WTC11 (cell line): ENCODE measurements at places on chromosomes 3 and 15. TPM values are rescaled to one million over a fixed set of nuclear protein-coding genes. Genes with fewer than 3 reads are reported as not detected.

GRCh38 chr3:172803489-172803888, 53.0 kb downstream of the ECT2 start:
- no peaks in the 10 kb centered on the region for H3K27me3 ChIP-seq
- H3K4me1 ChIP-seq = no peaks in the 10 kb centered on the region
- H3K4me3 ChIP-seq = no peak overlapping the region
- H3K36me3 ChIP-seq = peaks cover 32% of the 10 kb centered on the region

PPM1M gene
- 5.1 to 7.0 TPM (median 6.0 TPM) in 3 replicates for total RNA-seq

WWTR1 gene
- total RNA-seq = 24.6 to 30.0 TPM (median 25.5 TPM) in 3 replicates

DNA sequence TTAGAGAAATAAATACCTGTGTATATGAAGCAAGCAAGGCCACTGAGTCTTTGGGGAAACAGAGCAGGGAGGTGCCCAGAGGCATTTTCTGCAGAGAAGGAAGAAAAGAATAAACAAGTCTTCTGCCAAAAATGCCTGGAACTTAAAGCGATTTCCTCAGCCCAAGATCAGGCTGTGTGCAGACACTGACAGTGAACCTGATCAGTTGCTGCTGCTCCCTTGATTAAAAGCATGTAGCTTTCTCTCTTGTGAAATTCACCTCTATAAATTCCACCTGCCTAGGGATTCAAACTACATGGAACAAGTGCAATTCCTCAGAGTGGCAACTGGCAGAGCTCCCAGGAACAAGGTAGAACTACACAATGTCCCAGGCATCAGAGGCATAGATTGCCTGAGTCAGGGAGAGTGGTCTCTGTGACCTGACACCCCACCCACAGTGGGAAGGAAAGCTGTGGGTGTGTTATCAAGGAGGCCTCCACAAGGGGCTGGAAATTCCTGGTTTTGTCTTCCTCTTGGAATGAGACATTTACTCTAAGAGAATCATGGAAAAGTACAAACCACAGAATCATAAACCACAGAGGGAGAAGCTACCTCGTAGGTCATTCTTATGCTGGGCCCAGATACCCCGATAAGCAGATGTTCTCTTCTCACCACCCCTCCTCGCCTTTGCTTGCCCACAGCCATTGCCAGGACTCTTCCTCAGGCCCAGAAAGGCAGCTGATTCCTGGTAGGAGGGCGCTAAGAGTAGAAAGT, 1.8 kb upstream of the ZBTB38 start:
- H3K27ac ChIP-seq = 0 out of 2 replicates have a peak overlapping the region, but pooled peaks have one; percentile 39
- DNase-seq = no peak
- no peaks in the 10 kb centered on the region; the same call in none of the 2 replicates for H3K27me3 ChIP-seq
- peaks cover 48% of the 10 kb centered on the region for H3K4me1 ChIP-seq
- peaks cover 10% of the 10 kb centered on the region; the same call in 1 of the 2 replicates for H3K36me3 ChIP-seq
- no peak overlapping the region for H3K4me3 ChIP-seq

SLC28A1 gene
- total RNA-seq = 0.14 to 0.16 TPM in 2 of 3 replicates, not detected in the other

DNA sequence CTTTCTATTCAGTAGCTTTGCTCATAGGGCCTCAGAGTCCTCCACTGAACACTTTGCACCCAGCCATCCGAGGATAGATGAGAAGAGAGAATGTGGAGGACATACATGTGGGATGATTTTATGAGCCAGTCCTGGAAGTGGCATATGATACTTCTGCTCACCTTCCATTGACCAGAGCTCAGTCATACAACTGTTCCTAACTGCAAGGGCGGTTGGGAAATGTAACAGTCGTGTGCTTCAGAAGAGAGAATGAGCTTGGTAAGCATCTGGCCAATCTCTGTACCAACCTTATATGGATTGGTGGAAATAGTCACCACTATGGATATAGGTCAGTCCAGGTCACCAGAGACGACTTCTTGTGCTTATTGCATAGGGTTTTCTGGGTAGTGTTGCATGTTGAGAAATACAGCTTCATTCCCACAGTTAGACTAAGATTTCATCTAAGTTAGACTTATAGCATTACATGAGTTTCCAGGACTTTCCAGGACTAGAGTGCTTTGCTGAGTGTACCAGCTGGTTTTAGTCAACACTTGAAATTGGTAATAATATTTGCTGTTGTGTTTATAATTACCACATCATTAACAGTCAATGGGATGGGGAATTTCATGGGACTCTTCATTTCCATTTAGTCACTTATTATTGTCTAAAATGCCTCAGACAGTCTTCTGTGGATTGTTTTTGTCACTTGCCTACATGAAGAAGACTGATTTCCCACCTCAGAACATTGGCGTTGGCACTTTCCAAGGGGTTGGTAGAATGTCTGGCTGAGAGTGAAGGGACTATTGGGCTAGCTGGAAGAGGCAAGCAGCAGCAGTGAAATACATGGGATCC, 214.5 kb upstream of the ROPN1 start:
- H3K27ac ChIP-seq = no peak overlapping the region
- no peak overlapping the region for H3K4me3 ChIP-seq
- H3K27me3 ChIP-seq = no peaks in the 10 kb centered on the region
- peaks cover 8% of the 10 kb centered on the region; the same call in 1 of the 2 replicates for H3K4me1 ChIP-seq
- no peaks in the 10 kb centered on the region for H3K36me3 ChIP-seq
- no peak for DNase-seq

SOX2 gene
- total RNA-seq = 189 to 245 TPM (median 239 TPM) in 3 replicates

C3orf38 gene
- 22.5 to 24.1 TPM (median 23.9 TPM) in 3 replicates for total RNA-seq

DNA sequence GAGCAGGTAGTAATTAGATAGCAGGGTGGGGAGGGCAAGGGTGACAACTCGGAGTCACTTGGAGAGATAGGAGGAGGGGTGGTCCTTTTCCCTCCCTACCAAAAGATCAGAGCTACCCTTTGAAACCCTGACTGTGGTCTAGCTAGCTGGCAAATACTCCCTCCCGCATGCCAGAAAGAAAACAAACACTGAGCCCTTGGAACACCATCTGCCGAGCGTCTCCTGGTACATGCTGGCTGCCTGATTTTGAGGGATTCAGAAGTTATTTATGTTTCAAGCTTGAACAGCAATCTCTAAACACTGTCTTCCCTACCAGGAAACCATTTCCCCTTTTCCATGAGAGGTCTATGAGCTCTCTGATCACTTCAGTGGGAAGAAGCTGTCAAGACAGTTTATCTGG, 291.6 kb upstream of the CFAP20DC start:
- no peak overlapping the region for H3K4me3 ChIP-seq
- no peaks in the 10 kb centered on the region for H3K36me3 ChIP-seq
- peaks cover 3% of the 10 kb centered on the region; the same call in 1 of the 2 replicates for H3K27me3 ChIP-seq
- H3K4me1 ChIP-seq = peaks cover 3% of the 10 kb centered on the region

MST1R gene
- 5.1 to 6.2 TPM (median 5.6 TPM) in 3 replicates for total RNA-seq

GRCh38 chr15:63913786-63914315, 80.1 kb upstream of the HERC1 start:
- H3K36me3 ChIP-seq = no peaks in the 10 kb centered on the region
- H3K4me3 ChIP-seq = no peak overlapping the region
- H3K27me3 ChIP-seq = no peaks in the 10 kb centered on the region
- no peak for DNase-seq
- H3K4me1 ChIP-seq = peaks cover 34% of the 10 kb centered on the region

DNA sequence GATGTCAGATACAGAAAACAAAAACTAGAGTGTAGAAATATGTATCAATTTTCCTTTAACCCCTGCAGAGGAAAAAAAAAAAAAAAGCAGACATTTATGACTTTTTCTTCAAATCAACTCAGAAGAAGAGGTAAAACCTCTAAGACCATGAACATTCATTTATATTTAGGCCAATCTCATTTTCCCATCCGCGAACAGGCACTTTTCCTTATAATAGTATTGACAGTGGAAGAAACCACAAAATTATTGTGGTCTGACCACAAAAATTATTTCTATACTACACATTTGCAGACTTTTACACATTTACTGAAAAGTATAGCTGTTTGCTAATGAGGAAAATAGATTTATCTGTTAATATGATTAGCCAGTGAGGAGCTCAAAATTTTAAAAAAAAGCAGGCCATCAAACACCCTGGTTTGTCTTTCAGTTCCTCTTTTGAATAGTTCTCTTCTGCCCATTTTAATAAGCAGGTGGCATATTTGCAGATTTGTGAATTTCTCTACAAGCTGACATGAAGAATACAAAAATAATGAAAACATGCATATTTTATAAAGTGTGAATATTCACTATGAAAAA, 5.7 kb downstream of the OSBPL11 start:
- no peak overlapping the region for H3K27ac ChIP-seq
- peaks cover 24% of the 10 kb centered on the region for H3K4me1 ChIP-seq
- no peak for DNase-seq
- no peak overlapping the region for H3K4me3 ChIP-seq
- H3K27me3 ChIP-seq = no peaks in the 10 kb centered on the region
- H3K36me3 ChIP-seq = 0 out of 2 replicates have a peak, but pooled peaks cover 1% of the 10 kb centered on the region

- no peak overlapping the region for H3K4me3 ChIP-seq
- no peak overlapping the region for H3K27ac ChIP-seq
- DNase-seq = no peak
- no peaks in the 10 kb centered on the region for H3K36me3 ChIP-seq
- peaks cover 17% of the 10 kb centered on the region for H3K4me1 ChIP-seq
Observed at GRCh38 chr3:37892927-37893600, 31.4 kb downstream of the CTDSPL start.

GRCh38 chr3:52723935-52724334, 18.0 kb downstream of the SPCS1 start:
- H3K27ac ChIP-seq = no peak overlapping the region
- no peak for DNase-seq
- no peak overlapping the region for H3K4me3 ChIP-seq
- H3K36me3 ChIP-seq = peaks cover 23% of the 10 kb centered on the region
- no peaks in the 10 kb centered on the region for H3K27me3 ChIP-seq
- no peaks in the 10 kb centered on the region for H3K4me1 ChIP-seq

DNA sequence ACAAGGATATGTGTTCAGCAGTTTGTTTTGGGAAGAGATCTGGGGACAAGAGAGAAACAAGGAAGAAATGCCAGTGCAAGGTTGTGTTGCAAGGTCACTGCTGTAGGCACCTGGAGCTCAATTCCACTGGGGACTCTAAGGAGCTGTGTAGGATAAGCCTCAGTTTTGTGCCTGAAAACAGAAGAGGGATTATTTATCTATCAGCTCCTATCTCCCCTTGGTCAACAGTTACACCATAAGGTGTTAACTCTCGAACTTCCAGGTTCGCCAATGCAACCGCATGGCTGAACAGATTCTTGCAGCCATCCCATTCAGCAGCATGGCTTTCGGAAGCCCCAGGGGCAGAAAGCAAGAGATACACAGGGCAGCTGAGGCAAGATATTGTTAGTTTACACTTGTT, 41.6 kb upstream of the CNOT10 start:
- H3K27me3 ChIP-seq = no peaks in the 10 kb centered on the region
- no peak overlapping the region for H3K27ac ChIP-seq
- no peaks in the 10 kb centered on the region for H3K36me3 ChIP-seq
- no peak for DNase-seq

DNA sequence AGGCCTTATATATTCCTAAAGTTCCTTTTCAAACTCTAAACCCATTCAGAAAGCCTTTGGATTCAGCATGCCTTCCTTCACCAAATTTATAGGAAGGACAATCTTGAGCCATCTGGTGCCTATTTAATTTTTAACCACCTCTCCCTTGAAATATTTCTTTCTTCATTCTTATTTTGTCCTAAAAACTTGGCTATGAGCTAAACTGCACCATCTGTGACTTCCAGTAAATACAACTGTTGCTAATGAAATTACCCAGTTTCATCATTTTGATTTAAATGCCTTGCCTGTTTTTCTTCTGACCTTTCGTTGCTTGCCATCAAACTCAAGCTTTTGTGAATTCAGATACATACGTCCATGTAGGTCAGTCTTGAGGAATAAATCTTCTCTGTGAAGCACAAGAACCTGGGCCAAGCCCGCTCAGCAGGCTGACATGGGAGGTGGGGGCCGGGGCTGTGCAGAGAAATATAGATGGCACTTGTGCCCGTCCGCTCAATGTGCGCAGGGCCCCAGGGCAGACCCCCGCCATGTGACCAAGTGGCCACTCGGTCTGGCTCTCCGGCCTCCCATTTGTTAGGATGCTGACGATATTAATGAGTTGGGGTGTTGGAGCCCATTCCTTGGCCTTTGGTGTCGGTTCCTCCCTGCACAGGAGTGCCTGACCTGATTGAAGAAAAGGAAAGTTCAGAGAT, 335.9 kb downstream of the VPS13C start:
- no peak overlapping the region for H3K27ac ChIP-seq
- H3K27me3 ChIP-seq = peaks cover 38% of the 10 kb centered on the region
- no peak overlapping the region for H3K4me3 ChIP-seq
- peaks cover 6% of the 10 kb centered on the region for H3K4me1 ChIP-seq
- no peak for DNase-seq

- no peaks in the 10 kb centered on the region for H3K27me3 ChIP-seq
- no peak for DNase-seq
- no peak overlapping the region for H3K4me3 ChIP-seq
Observed at GRCh38 chr3:171753025-171753472, 57.2 kb downstream of the PLD1 start.

ITIH3 gene
- total RNA-seq = 0.23 to 0.37 TPM (median 0.25 TPM) in 3 replicates

DNA sequence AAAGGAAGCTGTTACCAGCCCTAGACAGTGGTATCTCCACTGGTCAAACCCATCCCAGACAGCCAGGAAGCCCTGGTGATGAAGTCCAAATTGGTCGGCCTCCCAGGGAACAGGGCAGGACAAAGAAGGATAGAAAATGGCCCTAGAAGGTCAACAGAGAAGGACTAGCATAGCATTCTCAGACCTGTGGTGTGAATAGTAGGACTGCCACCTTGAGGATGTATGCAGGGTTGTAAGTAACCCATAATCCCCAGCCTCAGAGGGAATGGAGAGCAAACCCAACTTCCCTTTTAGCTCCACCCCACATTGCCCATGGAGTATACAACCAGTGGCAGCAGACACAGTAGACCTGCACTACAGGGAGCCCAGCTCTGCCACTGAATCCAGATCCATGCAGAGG, 68.6 kb upstream of the EIF1B start:
- no peak overlapping the region for H3K27ac ChIP-seq
- H3K36me3 ChIP-seq = no peaks in the 10 kb centered on the region
- H3K4me1 ChIP-seq = peaks cover 8% of the 10 kb centered on the region
- H3K4me3 ChIP-seq = no peak overlapping the region
- no peaks in the 10 kb centered on the region for H3K27me3 ChIP-seq

- no peak overlapping the region for H3K4me3 ChIP-seq
- DNase-seq = no peak
- peaks cover 5% of the 10 kb centered on the region; the same call in 1 of the 2 replicates for H3K4me1 ChIP-seq
- no peak overlapping the region for H3K27ac ChIP-seq
- H3K36me3 ChIP-seq = peaks cover 6% of the 10 kb centered on the region; the same call in 1 of the 2 replicates
Observed at GRCh38 chr3:4247391-4247790, 55.8 kb upstream of the SETMAR start.

DNA sequence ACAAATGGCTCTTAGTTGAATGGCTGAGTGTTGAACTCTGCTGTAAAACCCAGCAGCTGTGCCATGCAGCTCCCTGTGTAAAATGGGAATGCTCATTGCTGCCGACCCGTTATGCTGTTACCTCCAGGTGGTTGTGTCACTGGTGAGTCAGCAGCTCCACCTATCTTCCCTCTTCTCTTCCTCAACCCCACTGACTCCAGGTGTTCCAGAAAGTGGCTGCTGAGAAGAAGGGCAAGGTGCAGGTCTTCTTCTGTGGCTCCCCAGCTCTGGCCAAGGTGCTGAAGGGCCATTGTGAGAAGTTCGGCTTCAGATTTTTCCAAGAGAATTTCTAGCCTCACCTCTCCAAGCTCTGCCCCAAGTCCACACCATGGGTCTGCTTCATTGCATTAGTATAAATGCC, 41.9 kb downstream of the NOX5 start:
- H3K4me1 ChIP-seq = peaks cover 18% of the 10 kb centered on the region
- no peak overlapping the region for H3K27ac ChIP-seq
- no peaks in the 10 kb centered on the region for H3K36me3 ChIP-seq
- H3K27me3 ChIP-seq = peaks cover 7% of the 10 kb centered on the region; the same call in 1 of the 2 replicates
- no peak overlapping the region for H3K4me3 ChIP-seq

- peaks cover 10% of the 10 kb centered on the region for H3K4me1 ChIP-seq
- no peak for DNase-seq
- no peak overlapping the region for H3K27ac ChIP-seq
- H3K4me3 ChIP-seq = no peak overlapping the region
- no peaks in the 10 kb centered on the region for H3K36me3 ChIP-seq
Observed at GRCh38 chr3:136667081-136667480, 85.1 kb downstream of the STAG1 start.
